ENCODE measurements at places on chromosomes 12 and 14.

DNA sequence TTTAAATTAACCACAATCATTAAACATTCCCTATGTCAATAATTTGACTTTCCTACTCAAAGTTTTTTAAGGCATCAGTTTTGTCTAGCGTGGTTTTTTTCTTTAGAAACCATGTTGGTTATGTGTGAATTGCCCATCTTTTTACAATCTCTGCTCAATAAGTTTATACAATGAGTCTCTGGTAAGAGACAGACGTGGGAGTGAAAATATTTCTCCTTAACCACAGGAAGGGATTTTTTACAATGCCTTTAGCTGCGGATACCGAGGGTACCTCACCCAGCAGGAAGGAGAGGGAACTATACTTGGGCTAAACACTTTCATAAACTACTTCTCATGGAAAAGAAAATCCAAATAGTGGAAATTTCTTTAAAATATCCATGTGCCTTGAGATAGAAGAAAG lies 191.4 kb upstream of the BCL2L14 start:
- no peak for DNase-seq

GRCh38 chr12:96198965-96199364 lies 4.8 kb downstream of the ELK3 start:
- DNase-seq: no peak

DNA sequence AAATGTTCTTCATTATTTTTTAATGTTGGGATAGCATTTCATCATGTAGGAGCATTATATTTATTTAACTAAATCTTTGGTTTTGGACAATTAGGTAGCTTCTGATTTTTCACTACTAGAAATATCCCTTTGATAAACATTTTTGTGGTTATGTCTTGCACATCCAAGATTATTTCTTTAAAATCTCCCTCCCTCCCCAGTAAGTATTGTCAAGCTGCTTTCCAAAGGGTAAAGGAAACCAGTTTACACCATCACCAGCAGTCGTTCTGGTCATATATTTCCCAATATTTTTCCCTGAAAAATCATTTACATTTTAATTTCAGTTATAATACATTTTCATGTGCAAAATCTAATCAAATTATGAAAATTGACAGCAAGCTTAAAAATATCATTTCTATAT lies 11.1 kb downstream of the CD69 start:
- no peak for DNase-seq

GRCh38 chr12:125053821-125054220 lies 11.4 kb upstream of the AACS start:
- no peak for DNase-seq

GRCh38 chr12:114649585-114649984 lies 34.4 kb downstream of the TBX3 start:
- no peak for DNase-seq

- DNase-seq: peak; percentile 76
Measured at GRCh38 chr12:3135522-3136461, 58.6 kb downstream of the TSPAN9 start.

- peak; percentile 29 for DNase-seq
Measured at GRCh38 chr12:82862876-82863649, 176.4 kb downstream of the TMTC2 start.
